Inflammatory macrophage (primary cell): ENCODE measurements at places on chromosomes 3 and 15.

DNA sequence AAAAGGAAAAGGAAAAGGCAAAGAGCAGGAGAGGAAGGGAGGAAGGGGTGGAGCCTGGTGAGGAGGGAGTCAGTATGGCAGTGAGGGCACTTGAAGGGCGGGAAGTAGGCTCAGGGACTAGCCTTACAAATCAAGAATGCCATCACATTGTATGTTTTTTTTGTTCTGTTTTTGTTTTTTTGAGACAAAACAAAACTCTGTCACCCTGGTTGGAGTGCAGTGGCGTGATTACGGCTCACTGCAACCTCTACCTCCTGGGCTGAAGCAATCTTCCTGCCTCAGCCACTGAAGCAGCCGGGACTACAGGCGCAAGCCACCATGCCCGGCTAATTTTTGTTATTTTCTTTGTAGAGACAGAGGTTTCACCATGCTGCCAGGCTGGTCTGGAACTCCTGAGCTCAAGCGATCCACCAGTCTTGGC is 10.5 kb upstream of the PIK3CB start:
- DNase-seq, result peak; percentile 49

DNA sequence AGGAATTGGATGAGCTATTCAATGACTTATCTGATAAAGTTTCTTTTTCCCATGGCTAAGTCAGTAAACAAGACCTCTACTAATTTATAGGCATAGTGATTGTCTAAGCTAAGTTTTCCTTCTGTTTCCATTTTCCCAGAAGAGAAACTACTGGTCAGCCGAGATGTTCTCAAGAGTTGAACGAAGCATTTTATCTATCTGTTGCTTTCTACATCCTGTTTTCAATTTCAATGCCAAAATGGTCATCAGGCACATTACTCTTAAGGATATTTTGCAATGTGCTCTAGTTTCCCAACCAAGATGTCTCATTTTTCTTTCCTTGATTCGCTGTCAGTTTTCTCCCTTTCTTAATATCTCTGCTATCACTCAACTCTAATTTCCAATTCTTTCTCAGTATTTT is 228.7 kb downstream of the MBNL1 start:
- DNase-seq, result peak; percentile 57

DNA sequence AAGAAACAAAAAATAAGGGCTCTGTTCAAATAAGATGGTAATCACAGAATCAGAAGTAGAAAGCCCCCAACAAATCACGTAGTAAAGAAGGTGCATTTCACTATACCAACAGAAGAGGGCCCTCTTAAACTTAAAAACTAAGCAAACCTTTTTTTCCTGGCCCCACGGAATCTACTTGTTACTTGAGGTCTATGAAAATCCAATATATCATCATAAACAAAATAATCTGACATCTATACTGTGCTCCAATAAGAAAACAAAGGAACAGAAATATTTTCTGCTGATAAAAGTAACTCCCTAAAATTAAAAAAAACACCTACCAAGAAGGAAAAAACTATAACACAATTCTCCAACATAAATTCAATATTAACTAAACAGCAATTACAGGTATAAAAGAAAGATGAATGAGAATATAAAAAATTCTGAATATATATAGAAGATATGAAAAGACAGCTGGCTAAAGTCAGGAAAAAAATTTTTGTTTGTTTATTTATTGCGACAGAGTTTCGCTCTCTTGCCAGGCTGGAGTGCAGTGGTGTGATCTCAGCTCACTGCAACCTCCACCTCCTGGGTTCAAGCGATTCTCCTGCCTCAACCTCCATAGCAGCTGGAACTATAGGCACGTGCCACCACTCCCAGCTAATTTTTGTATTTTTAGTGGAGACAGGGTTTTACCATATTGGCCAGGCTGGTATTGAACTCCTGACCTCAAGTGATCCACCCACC is 81.8 kb downstream of the CLASP2 start:
- peak; percentile 58 for DNase-seq

GRCh38 chr3:71039332-71039731 is 544.2 kb downstream of the FOXP1 start:
- DNase-seq, result no peak

- no peak for DNase-seq
Observed at GRCh38 chr15:87681104-87681503, 575.4 kb downstream of the NTRK3 start.

DNA sequence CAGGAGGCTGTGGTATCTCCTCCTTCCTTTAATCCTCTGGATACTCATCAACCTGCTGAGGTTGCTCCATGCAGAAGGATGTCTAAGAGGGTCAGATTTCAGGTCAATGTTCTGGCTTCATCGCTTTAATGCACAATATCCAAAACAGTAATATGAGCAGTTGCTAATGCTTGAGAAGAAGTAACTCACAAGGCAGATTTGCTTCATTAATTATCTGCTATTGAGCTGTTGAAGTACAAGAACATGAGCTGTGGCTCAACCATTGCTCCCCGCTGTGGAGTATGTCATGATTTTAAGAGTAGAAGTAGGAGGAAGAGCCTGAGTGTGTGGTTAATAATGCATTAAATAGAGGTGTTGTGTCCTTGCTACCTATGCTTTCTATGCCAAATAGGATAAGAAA is 1412.9 kb upstream of the ALCAM start:
- DNase-seq, result no peak

DNA sequence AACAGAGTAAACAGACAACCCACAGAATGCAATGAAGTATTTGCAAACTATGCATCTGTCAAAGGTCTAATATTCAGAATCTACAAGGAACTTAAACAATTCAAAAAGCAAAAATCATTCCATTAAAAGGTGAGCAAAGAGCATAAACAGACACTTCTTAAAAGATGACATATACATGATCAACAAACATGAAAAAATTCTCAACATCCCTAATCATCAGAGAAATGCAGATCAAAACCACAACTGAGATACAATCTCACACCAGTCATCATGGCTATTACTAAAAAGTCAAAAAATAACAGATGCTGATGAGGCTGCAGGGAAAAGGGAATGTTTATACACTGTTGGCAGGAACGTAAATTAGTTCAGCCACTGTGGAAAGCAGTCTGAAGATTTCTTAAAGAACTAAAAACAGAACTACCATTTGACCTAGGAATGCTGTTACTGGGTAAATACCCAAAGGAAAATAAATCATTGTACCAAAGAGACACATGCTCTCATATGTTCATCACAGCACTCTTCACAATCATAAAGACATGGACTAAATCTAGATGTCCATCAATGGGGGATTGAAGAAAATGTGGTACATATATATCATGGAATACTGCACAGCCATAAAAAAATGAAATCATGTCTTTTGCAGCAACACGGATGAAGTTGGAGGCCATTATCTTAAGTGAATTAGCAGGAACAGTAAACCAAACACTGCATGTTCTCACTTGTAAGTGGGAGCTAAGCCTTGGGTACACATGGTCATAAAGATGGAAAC is 393.3 kb upstream of the CBLB start:
- DNase-seq, result no peak

GRCh38 chr15:77085297-77085696 is 14.4 kb upstream of the TSPAN3 start:
- peak; percentile 78 for DNase-seq

GRCh38 chr3:111735243-111735758 is 123.8 kb upstream of the PHLDB2 start:
- no peak for DNase-seq

GRCh38 chr3:156176048-156176447 is 55.7 kb downstream of the KCNAB1 start:
- DNase-seq, result no peak
